ENCODE measurements at places on chromosomes 5 and 9. TPM values are rescaled to one million over a fixed set of nuclear protein-coding genes. Genes with fewer than 3 reads are reported as not detected.

DNA sequence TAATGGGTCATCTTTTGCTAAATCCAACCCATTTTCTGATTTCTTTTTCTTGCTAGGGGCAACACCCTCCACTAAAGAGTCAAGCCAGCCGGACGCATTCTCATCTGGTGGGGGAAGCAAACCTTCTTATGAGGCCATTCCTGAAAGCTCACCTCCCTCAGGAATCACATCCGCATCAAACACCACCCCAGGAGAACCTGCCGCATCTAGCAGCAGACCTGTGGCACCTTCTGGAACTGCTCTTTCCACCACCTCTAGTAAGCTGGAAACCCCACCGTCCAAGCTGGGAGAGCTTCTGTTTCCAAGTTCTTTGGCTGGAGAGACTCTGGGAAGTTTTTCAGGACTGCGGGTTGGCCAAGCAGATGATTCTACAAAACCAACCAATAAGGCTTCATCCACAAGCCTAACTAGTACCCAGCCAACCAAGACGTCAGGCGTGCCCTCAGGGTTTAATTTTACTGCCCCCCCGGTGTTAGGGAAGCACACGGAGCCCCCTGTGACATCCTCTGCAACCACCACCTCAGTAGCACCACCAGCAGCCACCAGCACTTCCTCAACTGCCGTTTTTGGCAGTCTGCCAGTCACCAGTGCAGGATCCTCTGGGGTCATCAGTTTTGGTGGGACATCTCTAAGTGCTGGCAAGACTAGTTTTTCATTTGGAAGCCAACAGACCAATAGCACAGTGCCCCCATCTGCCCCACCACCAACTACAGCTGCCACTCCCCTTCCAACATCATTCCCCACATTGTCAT is 72.0 kb downstream of the NUP214 start:
- H3K36me3 ChIP-seq: peaks cover 43% of the 10 kb centered on the region
- no peak overlapping the region for H3K27ac ChIP-seq
- H3K4me1 ChIP-seq: no peaks in the 10 kb centered on the region
- no peak overlapping the region for H3K4me3 ChIP-seq
- no peaks in the 10 kb centered on the region for H3K27me3 ChIP-seq

DNA sequence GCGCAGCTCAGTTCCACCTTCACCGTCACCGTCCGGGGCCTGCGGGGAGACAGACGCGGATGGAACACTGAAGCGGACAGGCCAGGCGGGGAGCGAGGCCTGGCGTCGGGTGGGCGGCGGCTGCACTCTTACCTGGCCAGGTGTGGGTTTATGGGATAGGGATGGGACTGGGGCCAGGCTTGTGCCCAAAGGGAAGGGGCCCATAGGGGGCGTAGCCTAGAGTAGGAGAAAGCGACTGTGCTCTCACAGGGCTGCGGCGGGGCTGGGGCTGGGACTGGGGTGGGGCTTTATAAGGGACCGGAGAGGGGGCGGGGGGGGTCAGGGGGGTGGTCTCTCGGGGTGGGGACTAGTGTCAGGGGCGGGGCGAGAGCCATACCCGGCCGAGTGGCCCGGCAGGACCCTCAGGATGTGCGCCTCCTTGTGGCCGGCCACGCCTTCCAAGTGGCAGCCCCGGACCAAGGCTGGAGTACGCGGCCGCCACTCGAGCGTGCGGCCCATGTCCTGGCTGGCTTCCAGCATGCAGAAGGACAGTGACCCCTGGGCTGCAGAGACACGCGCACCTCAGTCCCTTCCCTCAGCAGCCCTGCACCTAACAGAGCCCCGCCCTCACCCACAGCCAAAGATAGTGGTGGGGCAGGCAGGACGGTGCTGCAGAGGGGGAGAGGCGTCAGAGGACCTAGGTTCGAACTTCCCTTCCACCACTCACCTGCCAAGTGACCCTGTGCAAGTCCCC is 22.8 kb downstream of the FPGS start:
- no peak for DNase-seq
- no peak overlapping the region for H3K27ac ChIP-seq
- no peaks in the 10 kb centered on the region for H3K27me3 ChIP-seq
- no peak overlapping the region for H3K4me3 ChIP-seq
- H3K4me1 ChIP-seq: no peaks in the 10 kb centered on the region

GRCh38 chr5:143084407-143084806 is 314.2 kb downstream of the ARHGAP26 start:
- no peak overlapping the region for H3K4me3 ChIP-seq
- H3K36me3 ChIP-seq: peaks cover 22% of the 10 kb centered on the region
- H3K27ac ChIP-seq: no peak overlapping the region
- no peak for DNase-seq
- peaks cover 13% of the 10 kb centered on the region for H3K4me1 ChIP-seq

DNA sequence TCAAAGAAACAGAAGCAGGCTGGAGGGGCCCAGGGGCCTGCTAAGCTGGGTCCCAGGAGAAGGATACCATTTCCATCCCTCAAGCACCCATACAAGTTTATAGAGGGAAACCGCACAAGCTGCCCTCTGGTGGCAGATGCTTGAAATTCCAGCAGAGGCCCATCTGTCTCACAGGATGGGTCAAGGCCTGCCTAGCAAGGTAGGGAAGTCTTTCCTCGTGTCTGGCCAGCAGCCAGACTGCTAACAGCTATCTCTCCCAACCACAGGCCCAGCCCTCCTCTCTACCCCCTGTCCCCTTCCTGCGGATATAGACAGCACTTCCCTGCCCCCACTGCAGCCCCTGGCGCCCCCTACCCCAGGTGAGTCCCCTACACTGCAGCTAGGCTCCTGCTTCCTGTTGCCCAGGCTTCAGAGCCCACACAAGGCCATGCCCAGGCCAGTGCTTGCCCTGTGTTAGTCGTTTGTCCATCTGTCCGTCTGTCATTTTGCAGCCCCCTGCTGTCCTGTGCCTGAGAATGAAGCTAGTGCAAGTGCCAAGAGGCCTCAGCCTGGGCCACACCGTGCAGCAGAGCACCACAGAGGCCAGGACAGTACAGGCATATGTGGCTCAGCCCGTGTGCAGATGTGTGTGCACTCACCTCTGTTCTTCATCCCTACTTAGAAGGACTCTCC is 26.2 kb downstream of the TCF7 start:
- H3K36me3 ChIP-seq: peaks cover 40% of the 10 kb centered on the region
- H3K27ac ChIP-seq: peak overlapping the region; percentile 65
- peaks cover 69% of the 10 kb centered on the region for H3K4me1 ChIP-seq
- peak overlapping the region; percentile 29 for H3K4me3 ChIP-seq

- DNase-seq: no peak
- no peaks in the 10 kb centered on the region for H3K36me3 ChIP-seq
- peaks cover 73% of the 10 kb centered on the region for H3K27me3 ChIP-seq
- H3K4me3 ChIP-seq: no peak overlapping the region
- peaks cover 3% of the 10 kb centered on the region for H3K4me1 ChIP-seq
Observed at GRCh38 chr9:133581513-133582343, 27.5 kb downstream of the FAM163B start.

DNA sequence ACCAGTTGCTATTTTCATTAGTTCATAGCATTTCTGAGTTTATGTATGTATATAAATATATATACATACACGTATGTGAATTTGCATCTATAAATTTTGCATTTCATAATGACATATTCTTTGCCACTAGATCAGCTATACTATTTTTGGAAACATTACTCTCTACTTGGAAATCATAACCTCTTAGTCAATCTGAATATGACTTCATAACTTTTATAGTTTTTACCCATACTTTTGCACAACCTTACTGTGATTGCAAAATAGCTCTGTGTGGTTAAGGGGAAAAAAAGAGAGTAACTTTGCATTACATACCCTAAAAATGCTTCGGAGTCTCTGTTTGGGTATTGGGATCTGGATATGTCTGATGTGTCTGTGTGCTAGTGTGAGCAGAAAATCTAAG is 44.9 kb upstream of the ADAMTSL1 start:
- H3K36me3 ChIP-seq: no peaks in the 10 kb centered on the region
- no peak for DNase-seq
- H3K27ac ChIP-seq: no peak overlapping the region
- H3K4me3 ChIP-seq: no peak overlapping the region
- H3K27me3 ChIP-seq: peaks cover 13% of the 10 kb centered on the region

DNA sequence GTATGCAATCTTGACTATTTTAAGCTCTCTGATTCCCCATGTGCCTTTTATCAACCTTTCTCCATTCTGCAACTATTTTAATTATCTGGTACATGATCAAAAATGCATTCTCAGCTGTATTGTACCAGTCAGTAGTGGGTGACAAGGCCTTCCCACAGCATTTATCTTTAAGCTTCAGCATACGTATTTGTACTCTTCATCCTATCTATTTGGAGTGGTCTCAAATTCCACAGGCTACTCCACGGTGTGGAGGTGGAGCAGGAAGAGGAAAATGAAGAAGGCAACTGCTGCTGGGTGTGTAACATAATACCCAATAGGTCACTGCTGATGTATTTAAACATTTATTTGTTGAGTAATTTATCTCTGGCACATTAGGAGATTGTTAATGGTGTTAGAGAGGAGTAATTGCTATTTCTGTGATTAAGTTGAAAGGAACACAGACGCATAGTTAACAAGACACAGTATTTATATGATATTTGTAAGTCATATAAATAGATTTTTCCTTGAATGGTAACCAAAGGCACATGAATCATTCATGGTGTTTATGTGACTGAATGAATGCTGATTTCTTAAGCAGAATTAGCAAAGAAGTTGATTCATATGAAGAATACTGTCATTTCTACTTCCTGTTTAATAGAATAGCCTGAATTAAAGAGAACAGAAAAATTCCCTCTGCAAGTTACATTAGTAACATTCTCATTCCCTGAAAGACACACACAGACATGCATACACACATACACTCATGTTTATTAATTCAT is 153.8 kb upstream of the NR3C1 start:
- H3K36me3 ChIP-seq: no peaks in the 10 kb centered on the region
- no peak overlapping the region for H3K27ac ChIP-seq
- no peak for DNase-seq
- H3K27me3 ChIP-seq: no peaks in the 10 kb centered on the region

GRCh38 chr5:151222790-151223446 is 974 bp downstream of the CCDC69 start:
- H3K27ac ChIP-seq: peak overlapping the region; percentile 84
- H3K27me3 ChIP-seq: no peaks in the 10 kb centered on the region
- peak overlapping the region; percentile 88 for H3K4me3 ChIP-seq
- H3K4me1 ChIP-seq: peaks cover 66% of the 10 kb centered on the region
- peaks cover 32% of the 10 kb centered on the region for H3K36me3 ChIP-seq
- peak; percentile 57 for DNase-seq

- no peak overlapping the region for H3K27ac ChIP-seq
- DNase-seq: no peak
- H3K4me1 ChIP-seq: no peaks in the 10 kb centered on the region
- no peaks in the 10 kb centered on the region for H3K36me3 ChIP-seq
- H3K4me3 ChIP-seq: no peak overlapping the region
Observed at GRCh38 chr5:164326219-164326618, 820.8 kb downstream of the MAT2B start.

DNA sequence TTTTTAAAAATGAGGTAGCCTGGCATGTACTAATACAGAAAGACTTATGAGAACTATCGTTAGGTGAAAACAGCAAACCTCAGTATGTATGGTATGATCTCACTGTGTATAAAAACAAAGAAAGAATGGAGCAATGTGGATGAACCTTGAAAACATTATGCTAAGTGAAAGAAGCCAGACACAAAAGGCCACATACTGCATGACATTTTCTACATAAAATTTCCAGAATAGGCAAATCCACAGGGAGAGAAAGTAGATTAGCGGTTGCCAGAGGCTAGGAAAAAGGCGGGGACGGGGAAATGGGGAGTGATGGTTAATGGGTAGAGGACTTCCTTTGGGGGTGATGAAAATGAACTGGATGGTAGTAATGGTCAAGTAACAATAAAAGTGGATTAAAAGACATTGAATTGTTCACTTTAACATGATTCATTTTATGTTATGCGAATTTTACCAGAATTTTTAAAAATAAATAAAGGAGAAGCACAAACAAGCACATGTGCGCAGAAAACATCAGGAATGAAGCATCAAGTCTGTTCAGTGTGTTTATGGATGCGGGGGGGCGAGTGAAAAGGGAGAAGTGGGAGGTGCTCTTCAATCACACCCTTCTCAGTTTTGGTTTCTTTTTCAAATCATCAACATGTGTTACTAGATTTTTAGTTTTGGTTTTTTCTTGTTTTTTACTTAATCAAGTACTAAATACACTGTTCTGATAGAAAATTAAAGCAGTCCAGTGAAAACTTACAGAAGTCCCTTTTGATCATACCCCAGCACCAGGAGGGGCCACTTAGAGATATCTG is 16.3 kb downstream of the ROR2 start:
- no peaks in the 10 kb centered on the region for H3K36me3 ChIP-seq
- H3K27ac ChIP-seq: no peak overlapping the region
- DNase-seq: no peak
- H3K4me3 ChIP-seq: no peak overlapping the region
- H3K4me1 ChIP-seq: peaks cover 3% of the 10 kb centered on the region

DNA sequence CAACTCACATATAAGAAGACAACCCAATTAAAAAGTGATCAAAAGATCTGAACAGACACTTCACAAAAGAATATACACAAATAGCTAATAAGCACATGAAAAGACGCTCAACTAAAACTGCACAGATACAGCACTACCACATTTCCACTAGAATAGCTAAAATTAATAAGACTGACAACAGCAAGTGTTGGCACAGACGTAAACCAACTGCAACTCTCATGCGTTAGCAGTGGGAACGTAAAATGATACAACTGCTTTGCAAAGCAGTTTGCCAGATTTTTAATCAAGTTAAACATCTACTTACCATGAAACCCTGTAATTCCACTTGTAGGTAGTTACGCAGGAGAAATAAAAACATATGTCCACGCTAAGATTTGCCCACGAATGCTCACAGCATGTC is 9.0 kb downstream of the SEMA4D start:
- peaks cover 75% of the 10 kb centered on the region for H3K36me3 ChIP-seq
- no peak for DNase-seq
- H3K27me3 ChIP-seq: no peaks in the 10 kb centered on the region
- H3K27ac ChIP-seq: peak overlapping the region; percentile 81
- peaks cover 89% of the 10 kb centered on the region for H3K4me1 ChIP-seq

GRCh38 chr5:138972230-138972629 is 97.1 kb upstream of the LRRTM2 start:
- no peaks in the 10 kb centered on the region for H3K36me3 ChIP-seq
- H3K27me3 ChIP-seq: no peaks in the 10 kb centered on the region
- peaks cover 4% of the 10 kb centered on the region for H3K4me1 ChIP-seq
- H3K27ac ChIP-seq: no peak overlapping the region
- DNase-seq: no peak
- no peak overlapping the region for H3K4me3 ChIP-seq

DNA sequence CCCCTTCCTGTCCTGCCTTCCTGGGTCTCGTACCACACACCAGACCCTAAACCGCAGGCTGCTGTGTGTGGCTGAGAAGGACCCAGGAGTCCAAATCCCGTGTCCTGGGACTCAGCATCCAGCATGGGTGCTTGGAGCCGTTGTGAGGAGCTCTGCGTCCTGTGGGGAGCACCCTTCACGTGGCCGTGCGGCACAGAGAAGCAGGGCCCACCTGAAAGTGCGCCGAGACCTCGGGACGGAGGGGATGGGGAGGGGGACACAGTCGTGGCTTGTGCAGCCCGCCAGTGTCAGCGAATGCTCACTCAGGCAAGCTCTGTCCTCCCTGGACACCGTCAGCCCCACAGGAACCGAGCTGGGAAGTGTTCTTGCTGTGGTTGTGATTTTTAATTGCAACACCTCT is 244.6 kb downstream of the CACNA1B start:
- no peak for DNase-seq
- no peaks in the 10 kb centered on the region for H3K27me3 ChIP-seq
- no peaks in the 10 kb centered on the region for H3K4me1 ChIP-seq

The MSANTD3 gene
- total RNA-seq: 16.0 TPM

The IFNE gene
- total RNA-seq: not detected

The SLC45A2 gene
- not detected for total RNA-seq

The MARVELD2 gene
- total RNA-seq: 0.78 TPM

The IFNB1 gene
- total RNA-seq: 0.62 TPM

The WDR31 gene
- 2.9 TPM for total RNA-seq

The FOXI1 gene
- not detected for total RNA-seq

The PCDHGA2 gene
- not detected for total RNA-seq

The C5orf47 gene
- total RNA-seq: not detected

The CFAP77 gene
- not detected for total RNA-seq

The CPLANE1 gene
- total RNA-seq: 5.8 TPM

The SLC36A3 gene
- total RNA-seq: not detected

All from activated naive CD8-positive, alpha-beta T cell treated with anti-CD3 and anti-CD28 coated beads for 36 hours (primary cell).